ENCODE measurements at places on chromosomes 13 and 19.

DNA sequence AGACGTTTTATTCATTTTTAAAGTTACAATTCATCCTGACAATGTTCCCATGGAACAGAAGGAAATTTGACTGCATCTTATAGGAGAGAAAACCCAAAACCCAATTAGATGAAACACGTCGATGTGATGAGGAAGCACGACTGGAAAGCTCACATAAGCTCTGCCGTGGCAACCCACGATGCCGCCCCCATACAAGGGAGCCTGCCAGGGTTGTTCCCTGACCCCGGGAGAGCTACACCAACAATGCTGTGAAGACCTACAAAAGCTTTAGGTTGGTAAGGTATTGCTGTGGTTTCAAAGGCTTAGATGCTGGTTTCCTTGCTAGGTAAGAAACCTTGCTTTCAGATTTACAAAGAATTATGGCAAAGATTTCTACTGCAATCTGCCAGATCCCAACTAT, 393.1 kb downstream of the KLF12 start:
- peak; percentile 19 for DNase-seq

DNA sequence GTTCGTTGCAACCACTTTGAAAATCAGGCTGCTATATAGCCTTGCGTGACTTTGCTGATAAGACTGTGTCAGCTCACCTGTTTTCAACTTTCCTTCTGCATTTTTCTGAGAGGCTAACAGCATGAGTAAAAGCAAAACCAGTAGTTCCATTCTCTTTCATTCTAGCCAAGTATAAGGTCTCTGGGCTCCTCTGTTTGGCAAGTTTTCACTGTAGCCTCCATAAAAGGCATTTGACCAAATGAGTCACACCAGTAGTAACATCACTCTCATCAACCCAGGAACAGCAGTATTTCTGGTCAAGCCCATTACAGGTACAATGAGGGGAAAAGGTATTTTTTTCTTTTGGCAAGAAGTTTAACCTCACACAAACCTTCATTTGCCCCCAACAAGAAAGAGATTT, 1149.8 kb upstream of the MIR17HG start:
- no peak for DNase-seq

- no peak for DNase-seq
Measured at GRCh38 chr13:76672420-76672819, 213.8 kb downstream of the KCTD12 start.

- DNase-seq, result no peak
Measured at GRCh38 chr13:44748439-44748838, 172.3 kb upstream of the TSC22D1 start.

DNA sequence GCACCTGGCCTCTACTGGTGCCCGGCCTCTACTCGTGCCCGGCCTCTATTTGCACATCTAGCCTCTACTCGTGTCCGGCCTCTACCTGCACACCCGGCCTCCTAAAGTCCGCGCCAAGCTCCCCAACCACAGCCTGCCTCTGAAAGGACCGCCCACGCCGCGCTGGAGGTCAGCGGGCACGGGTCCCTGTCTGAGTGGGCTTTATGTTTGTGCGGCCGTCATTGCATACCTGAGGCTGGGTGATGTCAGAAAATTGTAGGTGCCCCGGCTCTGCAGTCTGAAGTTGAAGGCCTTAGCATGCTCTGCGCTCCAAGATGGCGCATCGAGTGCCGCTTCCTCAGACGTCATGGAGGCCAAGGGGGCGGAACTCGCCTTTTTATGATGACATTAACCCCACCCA, 1.1 kb downstream of the ZNF135 start:
- DNase-seq, result no peak

DNA sequence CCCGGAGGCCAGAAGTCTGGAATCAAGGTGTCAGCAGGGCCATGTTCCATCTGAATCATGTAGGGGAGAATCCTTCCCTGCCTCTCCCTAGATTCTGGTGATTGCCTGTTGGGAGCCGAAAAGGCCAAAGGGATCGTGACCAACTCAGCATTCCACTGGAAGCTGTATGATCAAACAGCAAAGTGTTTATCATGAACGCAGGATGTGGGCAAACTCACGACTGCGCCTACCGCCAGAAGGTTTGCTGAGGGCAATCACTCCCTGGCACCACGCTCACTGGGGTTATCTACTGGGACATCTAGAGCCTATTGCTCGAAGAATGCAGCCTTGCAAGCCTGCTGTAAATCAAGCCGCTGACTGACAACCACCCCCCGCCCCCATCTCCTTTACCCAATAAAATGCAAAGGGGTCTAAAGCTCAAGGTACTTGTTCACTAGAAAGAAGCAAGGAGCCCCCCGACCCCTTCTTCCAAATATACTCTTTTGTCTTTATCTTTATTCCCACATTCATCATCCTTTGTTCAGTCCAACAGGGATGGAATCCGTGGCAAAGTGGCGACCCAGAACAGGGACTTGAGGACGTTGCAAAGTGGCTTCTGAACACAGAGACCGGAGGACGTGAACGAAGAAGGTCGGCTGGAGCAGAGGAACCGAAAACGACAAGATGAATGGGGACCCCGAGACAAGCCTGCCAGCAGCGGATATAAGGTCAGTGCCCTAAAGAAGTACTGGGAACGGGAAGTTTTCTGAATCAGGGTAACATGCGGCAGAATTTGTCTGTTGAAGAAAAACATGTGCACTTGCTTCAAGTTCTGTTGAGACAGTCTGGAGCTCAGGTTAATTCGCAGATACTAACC, 16.8 kb downstream of the CLEC4M start:
- DNase-seq, result no peak

DNA sequence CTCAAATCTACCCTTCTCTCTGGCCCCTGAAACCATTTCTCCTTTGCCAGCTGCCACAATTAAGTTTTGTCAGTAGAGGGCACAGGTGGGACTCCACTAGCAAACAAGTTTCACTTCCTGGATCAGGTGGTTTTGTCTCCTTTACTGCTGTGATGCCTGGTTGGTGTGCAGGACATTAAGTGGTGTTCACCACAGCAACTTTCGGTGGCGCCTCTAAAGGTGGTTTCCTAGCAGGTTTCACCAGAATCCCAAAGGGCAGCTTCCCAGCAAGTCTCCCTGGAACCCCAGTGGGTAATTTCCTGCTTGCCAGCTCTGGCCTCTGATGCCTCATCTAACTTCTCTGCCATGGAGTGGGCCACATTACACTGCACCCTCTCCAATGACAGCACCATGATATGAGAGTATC, 16.6 kb downstream of the MED4 start:
- no peak for DNase-seq

GRCh38 chr19:48975947-48976847, 11.1 kb downstream of the FTL start:
- peak; percentile 40 for DNase-seq

GRCh38 chr13:47680748-47681147, 320.3 kb downstream of the SUCLA2 start:
- DNase-seq, result no peak

Data from CD4-positive, alpha-beta T cell treated with Interleukin-17A for 4 hours (primary cell).